Osteoblast (primary cell): ENCODE measurements at places on chromosomes 7 and 10. TPM values are rescaled to one million over a fixed set of nuclear protein-coding genes. Genes with fewer than 3 reads are reported as not detected.

GRCh38 chr10:131090761-131091661 is 220.5 kb downstream of the TCERG1L start:
- DNase-seq = peak; percentile 76

GRCh38 chr7:70920876-70921275 is 211.1 kb upstream of the GALNT17 start:
- no peak for DNase-seq

LBX1 gene
- not detected in 2 replicates for total RNA-seq

IDI2 gene
- total RNA-seq = not detected in 2 replicates

HGF gene
- 41.3 and 69.8 TPM in 2 replicates for total RNA-seq
